ENCODE measurements at places on chromosomes 11 and 22.

DNA sequence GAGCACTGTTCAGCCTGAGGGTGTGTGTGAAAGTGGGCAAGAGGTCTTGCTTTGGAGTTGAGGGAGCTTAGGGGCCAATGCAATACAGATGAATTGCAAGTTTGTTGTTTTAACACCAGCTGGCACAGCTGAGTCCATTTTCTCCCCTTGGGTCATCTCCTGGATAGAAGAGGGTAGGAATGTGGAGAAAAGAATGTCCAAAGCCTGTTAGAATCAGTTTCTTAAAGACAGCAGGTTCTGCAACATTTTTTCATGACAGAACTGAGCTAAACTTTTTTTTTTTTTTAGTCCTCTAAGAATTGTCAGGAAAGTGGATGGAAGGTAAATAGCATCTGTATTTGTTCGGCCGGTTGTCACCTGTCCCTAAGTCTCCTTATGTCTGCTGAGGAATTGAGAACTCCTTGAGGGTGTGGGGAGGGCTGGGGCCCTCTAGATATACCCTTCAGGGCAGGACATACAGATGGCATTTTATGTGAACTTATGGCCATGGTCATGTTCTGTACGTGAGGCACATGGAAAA is 211.1 kb upstream of the CADM1 start:
- no peak for DNase-seq

- DNase-seq = no peak
Measured at GRCh38 chr11:131724436-131724975, 354.1 kb downstream of the NTM start.

DNA sequence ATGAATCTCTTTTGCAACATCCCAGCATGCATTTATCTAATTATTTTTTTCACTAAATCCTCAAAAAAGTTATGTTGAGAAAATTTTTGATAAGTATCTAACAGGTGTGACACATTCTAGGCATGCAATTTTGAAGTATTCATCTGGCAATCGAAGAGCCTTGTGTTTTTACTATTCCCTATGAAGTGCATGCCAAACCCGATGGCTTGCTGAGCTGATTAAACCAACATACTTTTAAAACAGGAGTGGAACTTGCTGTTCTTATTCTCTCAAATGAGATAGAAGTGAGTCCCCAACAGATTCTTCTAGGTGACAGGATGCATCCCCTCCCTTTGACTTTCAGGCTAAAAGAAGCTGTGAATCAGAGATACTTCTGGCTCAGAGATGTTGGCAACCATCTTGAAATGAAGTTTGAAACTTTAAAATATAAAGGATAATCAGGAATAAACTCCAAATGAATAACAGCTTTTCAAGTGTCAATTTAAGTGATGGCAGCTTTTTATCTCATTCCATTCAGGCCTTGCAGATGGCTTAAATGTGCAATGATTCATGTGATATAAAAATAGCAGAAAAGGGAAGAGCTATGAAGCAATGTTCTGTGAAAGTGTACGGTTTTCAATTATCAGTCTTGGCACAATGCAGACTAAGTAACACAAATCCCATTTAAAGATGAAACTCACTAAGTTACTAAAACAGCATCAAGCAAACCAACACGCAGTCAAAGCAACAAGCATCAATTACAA is 67.7 kb downstream of the APOL5 start:
- no peak for DNase-seq

DNA sequence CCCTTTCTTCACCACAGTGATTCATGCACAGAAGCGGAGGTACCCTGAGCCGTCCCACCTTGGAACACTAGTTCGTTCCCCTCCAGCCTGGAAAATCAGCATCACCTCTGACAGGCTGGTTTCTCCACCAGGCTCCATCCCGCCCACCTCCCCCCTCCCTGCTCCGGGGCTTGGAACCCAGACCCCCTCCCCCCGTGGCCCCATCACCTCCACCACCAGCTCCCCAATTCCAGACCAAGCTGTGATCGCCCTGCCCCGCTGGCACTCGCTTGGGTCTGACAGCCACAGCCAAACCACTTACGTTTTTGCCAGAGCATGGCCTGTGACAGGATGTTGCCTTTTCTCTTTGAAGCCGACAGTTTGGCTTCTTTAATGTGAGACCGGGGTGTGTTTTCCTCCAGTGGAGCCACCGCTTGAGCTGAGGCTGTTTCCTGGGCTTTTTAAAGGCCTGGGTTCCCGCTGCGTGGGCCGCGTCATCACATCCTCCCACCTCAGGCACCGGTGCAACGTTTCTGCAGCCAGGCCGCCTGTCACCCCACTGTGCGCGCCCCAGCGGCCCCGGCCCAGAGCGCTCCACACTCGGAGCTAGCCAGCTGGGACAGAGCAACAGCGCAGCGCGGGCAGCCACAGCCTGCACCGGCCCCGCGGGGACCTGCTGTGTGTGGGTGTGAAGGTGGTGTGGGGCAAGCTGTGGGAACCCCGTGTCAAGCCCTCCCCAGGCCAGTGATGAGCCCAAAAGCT is at the start of gene POU2AF1:
TSS of gene POU2AF1 (minus strand) at position 415 of the 741 bp plus-strand sequence. CDS start at position 317, 98 bp downstream.
- DNase-seq = no peak

DNA sequence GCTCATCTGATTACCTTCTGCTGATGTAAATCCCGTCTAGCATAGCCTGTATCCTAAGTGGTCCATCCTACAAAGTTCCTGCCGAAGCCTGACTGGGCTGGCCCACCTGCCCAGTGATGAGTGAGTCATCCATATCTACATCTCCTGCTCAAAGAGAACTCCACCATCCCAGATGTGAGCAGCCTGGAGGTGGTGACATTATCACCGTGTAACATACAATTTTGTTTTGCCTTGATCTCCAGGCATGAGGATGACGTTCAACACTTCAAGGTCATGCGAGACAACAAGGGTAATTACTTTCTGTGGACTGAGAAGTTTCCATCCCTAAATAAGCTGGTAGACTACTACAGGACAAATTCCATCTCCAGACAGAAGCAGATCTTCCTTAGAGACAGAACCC is 5.6 kb downstream of the TMA7B start:
- DNase-seq = no peak

GRCh38 chr22:39233710-39234471 is 10.9 kb downstream of the PDGFB start:
- no peak for DNase-seq

DNA sequence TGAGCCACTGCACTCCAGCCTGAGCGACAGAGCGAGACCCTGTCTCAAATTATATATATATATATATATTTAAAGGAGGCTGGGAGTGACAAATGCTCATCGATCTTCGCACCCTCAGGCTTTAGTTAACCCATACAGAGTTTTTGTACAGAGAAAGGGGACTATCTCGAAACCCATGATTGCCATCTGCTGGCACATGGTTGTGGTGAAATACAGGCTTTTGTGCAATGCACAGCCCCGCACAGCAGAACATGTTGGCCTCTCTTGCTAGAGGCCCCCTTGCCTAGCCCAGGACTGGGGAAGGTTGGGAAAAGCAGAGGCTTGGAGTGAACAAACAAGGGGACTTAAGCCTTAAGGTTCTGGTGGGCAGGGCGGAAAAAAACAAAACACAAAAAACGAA is 3.6 kb downstream of the MYBPC3 start:
- peak; percentile 18 for DNase-seq

DNA sequence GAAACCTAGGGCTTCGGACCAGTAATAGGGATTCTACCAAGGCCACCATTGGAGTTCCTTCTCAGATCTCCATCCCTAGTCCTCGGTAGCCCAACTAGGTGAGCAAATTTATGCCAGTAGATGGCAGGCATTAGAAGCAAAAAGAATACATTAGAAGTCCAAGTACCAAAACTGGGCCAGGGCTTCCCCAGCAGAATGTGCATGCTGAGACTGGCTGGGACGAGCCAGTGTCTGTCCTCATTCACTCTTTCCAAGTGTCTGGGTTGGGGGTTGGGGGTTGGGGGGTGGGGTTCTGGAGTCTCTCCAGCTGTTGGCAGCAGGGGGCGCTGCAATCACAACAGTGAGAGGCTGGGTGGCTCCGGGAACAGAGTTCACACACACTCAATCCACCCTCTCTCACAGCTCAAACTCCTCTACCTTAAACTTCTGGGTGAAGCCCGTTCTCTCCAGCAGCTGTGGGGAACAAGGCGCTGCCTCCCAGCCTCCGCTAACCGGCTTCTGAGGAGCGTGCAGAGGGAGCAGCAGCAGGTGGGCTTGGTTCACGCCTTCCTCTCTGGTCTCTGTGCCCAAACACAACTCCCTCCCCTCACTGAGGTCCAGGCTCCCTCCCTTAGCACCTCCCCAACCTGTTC is 57.5 kb downstream of the BTG4 start:
- DNase-seq = no peak

GRCh38 chr11:75813622-75814039 is 1.4 kb upstream of the UVRAG start:
- DNase-seq = no peak

DNA sequence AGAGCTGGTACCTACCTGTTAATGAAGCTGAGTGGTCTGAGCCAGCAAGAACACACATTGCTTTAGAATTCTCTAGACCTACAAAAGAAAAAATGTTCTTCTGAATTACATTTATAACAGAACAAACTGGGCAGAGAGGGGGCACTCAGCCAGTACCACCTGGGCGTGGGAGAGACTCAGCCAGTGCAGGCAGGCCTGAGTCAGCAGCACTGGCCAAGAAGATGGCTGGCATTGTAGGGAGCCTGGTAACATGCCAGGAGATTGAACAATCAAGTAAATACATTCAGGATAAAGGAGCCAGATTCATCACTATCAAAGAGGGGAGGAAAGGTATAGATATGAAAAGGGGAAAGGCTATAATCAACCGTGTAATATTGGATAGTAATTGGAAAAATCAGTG is 19.9 kb downstream of the SERGEF start:
- DNase-seq = no peak

All from NCI-H1930 (cell line).